ENCODE measurements at places on chromosomes 12 and 14. TPM values are rescaled to one million over a fixed set of nuclear protein-coding genes. Genes with fewer than 3 reads are reported as not detected.

GRCh38 chr12:21827083-21827482 lies 52.6 kb upstream of the KCNJ8 start:
- no peak for DNase-seq

DNA sequence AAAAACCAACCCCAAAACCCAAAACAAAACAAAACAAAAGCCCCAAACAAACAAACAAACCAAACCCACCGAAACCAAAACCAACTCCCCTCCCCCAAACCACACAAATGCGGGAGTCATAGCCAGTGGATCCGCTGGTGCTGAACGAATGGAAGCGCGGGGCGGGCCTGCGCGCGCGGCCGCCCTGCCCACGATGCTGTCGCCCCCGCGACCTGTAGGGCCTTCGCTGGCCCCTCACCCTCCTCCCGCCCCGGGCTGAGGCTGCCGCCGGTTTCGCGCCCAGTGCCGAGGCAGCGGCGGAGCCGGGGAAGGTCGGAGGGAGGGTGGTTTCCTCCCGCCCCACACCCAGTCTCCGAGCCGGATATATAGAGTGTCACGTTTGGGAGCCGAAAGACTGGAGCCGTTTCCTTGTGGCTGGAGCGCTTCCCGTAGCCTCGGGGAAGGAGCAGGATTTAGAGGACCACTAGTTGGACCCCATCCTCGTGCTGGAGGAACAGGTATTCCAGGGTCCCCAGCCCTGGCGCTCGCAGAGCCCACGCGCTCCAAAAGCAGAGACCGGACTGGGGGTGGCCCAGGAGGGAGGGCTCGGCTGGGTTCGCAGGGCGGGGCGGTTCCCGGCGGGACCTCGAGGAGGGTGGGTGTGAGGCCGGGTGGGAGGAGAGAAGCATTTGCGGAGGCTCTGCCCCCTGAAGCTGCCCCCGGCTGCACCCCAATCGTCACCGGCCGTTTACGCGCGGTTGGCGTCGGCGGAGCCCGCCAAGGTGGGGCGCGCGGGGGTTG lies at the start of gene FAR2:
Gene FAR2, plus strand, starts transcription at position 368 of the 780 bp plus-strand sequence. CDS start 121,172 bp downstream, outside the sequence.
- DNase-seq: peak; percentile 30

DNA sequence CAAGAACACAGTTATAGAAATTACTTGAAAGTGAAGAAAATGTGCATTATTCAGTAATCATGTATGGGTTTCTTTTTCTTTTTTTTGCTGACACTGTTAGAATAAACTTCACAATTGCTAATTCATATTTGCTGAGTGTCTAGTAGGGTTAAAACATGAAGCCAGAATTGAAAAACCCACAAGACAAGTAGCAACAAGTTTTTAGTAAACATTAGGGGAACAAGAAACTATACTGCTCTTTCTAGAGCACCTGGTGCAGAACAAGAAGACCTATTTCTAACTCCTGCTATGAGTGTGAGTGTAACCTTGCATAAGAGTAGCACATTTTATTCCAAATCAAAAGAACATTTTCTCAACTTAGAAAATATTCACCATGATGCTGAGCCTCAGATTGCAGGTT lies 83.2 kb downstream of the ITPR2 start:
- no peak for DNase-seq

DNA sequence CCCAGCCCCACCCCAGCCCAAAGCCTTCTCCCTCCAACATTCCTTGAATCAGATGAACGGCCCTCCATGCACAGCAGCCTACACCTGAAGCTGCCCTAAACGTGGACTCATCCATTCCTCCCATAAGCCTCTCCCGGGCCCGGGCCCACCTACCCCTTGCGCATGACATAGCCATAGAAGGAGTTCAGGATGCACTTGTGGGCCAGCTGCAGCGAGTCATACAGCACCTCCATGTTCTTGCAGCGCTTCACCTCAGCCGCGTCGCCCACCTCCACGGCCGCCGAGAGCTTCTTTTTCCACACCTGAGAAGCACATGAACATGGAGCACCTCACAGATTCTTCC lies 22.0 kb downstream of the POLE start:
- no peak for DNase-seq

The CATSPERB gene
- not detected for total RNA-seq

DNA sequence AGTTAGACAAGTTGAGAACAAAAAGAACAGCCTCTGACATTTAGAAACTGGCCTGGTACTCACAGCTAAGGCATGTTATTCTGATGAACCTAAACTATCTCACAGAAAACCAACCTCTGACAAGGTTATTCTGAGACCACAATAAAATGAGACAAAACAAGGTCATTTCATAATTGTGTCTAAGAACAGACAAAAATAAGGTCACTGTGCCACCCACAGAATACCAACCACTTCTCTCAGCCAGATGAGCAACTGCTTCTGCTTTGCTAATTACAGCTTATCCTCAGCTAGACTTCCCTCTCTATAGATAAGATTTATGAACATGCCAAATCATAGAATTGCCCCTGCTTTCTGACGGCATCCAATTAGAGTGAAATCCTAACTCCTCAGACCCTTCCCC lies 52.2 kb upstream of the CRACR2A start:
- no peak for DNase-seq

GRCh38 chr14:50826681-50827080 lies 4.3 kb downstream of the NIN start:
- no peak for DNase-seq

The PLEKHD1 gene
- not detected for total RNA-seq

DNA sequence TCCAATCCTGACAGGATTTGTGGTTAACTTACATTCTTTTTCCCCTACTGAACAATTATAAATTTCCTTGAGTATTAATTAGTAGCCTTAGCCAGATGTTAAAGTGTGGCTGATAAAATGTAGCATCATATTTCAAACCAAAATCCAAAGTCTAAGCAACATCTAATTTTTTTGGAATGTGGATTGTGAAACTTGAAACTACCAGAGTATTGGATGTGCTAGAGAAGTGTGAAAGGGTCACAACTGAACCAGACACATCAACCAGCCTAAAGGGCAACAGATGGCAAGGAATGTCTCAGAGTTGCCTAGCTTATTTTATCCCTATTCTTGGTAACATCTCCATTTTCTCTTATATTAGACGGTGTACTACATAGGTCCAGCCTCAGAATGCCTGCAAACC lies 153.1 kb upstream of the DCN start:
- no peak for DNase-seq

DNA sequence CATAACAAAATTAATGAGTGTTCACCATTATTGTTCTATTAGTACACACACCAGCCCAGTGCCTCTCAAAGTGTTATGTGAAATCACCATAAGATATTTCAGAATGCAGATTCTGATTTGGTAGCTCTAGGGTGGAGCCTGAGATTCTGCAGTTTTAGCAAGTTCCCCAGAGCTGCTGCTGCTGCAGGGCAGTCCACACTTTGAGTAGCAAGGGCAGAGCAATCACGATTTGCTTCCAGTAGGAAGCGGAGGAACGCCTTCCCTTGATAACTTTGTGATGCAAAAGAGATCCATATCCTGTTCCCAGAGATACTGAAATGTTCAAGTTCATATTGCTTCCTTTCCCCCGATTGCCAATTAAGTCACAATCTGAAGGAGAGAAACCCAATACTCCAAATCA lies 57.9 kb downstream of the SLC17A8 start:
- no peak for DNase-seq

DNA sequence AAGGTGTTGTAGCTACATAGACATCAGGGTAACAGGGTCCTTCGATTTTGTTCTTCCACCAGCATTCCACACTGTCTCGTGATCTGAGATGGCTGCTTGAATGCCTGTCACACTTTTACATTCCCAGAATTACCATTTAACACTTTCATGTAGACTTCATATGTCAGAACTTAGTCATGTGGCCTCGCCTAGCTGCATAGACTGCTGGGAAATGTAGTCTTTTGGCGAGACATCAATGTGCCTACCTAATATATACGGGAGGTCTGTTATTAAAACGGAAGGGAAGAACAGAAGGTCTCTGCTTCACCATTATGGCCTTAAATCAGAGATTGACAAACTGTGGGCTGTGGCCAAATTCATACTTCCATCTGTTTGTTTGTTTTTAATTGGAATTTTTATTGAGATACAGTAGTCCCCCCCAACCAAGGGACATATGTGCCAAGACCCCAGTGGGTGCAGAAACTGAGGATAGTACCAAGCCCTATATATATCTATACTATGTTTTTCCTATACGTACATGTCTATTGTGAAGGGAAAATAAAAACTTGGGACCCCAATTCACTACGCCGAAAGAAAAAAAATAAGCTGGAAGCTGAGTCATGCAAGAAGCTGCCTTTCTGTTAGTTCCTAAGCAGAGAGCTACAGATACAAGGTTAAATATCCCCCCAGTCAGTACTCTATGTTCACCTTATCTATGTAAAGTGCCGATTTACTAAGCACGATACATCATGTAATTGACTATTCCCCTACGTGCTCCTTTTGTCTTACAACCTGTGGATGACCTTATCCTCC lies 11.3 kb upstream of the HRK start:
- no peak for DNase-seq

DNA sequence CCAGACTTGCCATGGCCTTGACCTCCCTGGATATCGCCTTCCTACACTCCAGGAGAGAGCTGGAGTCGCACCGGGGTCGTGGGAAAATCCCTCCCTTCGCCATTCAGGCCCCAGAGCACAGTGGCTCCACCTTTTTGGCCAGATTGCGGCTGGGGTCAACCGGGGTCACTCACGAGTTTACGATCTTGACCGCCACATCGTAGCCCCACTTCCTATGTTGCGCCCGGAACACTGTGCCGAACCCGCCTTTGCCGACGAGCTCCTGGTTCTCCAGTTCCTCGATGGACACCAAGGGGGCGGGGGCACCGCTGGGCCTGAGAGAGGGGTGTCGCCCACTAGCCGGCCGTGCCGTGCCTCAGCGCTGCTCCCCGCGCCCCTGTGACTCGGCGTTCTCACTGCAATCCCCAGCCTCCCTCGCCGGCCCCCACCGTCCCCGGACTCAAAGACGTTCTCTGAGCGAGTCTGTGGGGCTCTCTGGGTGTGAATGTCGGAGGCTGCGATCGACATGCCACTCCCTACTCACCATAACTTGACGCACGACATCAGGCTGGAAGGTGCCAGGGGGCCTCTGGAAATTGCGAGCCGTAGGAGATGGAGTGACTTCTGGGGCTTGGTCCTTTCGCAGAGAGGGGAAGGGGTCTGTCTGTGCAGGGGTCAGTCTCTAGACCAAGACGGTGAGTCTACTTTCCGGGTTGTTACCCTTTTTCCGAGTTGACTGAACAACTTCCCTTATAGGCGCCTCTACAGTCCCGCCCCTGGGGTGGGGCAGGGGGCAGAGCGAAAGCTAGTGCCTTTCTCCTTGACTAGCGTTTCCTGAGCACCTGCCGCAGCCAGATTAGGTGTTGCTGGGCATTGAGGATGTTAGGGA lies at the start of gene RIPK3:
Gene RIPK3, minus strand, starts transcription at position 708 of the 868 bp plus-strand sequence. Its CDS starts 165 bp downstream, at position 543.
- no peak for DNase-seq

The NANOG gene
- not detected for total RNA-seq

DNA sequence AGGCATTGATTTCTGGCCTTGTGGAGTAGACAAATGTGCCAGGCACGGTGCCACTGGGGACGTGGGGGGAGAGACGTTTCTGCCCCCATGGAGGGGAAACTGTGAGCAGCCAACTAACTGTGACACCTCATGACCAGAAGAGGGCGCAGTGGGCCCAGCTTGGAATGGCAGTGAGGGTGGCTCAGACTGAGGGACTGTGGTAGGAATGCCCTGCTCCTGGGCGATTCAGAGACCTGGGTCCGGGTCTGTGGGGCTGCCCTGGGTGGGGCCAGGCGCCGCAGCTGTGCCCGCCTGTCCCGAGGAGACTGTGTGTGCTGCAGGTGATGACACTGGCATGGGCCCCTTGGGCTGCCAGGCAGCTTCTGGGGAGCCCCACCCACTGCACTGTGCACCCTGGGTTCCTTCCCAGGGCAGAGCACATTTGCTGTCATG lies 60.6 kb downstream of the SLC25A47 start:
- DNase-seq: peak; percentile 83

DNA sequence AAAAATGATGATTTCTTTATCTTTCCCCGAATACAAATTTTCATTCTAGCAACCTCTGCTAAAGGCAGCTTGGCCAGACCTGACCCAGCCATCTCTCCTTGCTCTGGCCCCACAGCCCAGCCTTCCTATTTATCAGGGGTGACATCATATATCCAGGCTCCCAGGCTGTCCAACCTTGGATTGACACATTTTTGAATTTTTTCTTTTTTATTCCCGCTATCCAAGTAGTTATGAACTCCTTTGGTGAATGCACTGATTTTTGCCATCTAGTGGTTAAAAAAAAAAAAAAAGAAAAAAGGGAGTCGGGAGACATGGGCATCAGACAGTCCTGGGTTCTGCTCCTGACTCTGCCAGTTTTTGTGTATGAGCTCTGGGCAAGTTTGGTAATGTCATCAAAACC lies 120.5 kb downstream of the PTPN11 start:
- DNase-seq: no peak

DNA sequence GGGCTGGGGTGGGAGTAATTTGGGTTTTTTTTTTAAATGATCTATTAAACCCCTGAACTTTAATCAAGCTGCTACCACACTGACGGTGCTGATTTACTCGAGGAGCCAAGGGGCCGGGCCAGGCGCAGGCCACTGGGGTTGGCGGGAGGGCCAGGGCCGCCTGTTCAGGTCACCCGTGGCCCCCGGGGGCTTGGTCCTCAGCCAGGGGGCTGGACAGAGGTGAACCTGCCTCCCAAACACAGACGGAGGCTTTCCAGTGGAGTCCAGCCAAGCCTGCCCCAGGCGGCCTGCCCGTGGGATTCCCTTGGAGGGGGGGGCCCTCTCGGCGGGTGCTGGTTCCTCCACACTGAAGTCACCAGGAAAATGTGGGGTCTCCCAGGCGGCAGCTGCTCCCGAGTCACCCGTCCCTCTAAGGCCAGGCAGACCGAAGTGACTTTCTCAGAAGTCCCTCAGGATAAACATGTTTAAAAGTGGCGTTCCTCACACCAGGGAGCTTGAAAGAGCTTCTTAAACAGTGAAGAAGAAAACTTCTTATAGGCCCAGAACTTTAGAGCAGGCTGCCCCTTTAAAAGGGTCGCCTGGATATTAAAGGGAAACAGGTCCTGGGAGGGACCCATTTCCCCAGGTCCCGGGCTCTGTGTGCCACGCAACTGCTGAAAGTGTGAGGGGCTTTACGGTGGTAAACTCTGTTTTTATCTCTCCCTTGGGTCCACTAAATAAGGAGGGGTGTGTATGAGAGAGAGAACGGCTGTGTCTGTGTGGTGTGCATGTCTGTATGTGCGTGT lies 167.2 kb upstream of the GSC start:
- no peak for DNase-seq

The LRP1-AS gene
- not detected for total RNA-seq

DNA sequence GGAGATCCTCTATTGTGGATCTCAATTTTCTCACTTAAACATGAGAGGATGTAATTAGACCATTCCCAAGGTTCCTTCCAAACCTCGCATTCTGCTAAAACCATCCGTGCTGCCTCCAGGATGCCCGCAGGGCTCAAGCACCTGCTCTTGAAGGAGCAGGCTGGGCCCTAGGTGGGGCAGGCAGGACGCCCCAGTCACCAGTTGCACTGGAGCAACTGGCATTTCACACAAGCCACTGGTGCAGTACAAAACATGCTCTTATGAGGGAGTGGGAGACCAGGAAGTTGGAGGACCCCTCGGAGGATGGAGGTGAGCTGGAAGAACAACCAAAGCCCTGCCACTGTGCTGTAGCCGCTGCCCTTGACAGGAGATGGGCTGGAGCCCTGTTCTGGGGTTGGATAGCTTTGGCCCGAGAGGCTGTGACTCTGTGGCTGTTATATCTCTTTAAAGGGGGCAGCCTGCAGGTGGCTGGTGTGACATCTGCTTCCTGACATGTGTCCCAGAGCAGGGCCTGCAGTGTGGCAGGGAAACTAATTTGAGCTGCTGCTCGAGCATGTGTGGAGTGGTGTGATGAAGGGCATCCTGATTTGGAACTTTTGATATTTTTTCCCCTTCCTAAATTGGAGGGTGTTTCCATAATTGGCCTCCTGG lies 122.2 kb downstream of the CRACR2A start:
- DNase-seq: no peak

The LPAR5 gene
- total RNA-seq: 0.03 TPM

The KRT78 gene
- not detected for total RNA-seq

The RILPL1 gene
- total RNA-seq: 38.2 TPM

All from G401 (cell line).